ENCODE measurements at places on chromosomes 2 and 18. TPM values are rescaled to one million over a fixed set of nuclear protein-coding genes. Genes with fewer than 3 reads are reported as not detected.
A peak's percentile ranks its signal among the peaks of the same experiment; 100 is the strongest.

DNA sequence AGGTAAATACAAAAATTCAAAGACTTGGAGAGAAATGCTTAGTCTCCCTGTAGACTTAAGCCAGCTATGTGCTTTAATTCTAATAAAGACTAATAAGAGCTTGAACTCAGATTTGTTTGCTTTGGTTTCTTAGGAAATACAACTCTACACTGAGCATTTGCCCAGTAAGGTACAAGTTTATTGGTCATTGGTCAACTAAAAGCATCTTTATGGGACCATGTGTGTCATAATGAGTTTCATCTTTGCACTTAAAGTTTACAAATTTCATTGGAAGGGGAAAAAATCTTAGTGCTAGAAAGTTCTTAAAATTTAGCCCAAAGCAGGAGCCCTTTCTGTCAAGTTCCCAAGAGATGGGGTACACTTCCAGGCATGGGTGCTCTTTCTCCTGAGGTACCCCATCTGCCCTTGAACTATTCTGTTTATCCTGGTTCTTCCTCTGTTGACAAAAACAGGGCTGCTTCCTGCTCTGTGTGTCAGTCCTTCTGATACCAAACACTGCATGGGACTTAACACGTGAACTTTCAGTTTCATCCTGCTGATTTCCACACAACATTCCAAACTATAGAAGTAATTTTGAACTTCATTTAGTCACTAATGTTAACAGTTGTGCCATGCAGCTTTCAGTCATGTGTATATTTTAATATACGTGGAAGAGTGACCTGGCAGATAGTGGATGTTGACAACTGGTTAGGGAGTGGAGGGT, 200.2 kb downstream of the TPGS2 start:
- peak; percentile 32 for DNase-seq

- DNase-seq = no peak
Measured at GRCh38 chr2:135187270-135187669, 135.2 kb downstream of the RAB3GAP1 start.

The METTL5 gene
- total RNA-seq = 55.3 TPM

DNA sequence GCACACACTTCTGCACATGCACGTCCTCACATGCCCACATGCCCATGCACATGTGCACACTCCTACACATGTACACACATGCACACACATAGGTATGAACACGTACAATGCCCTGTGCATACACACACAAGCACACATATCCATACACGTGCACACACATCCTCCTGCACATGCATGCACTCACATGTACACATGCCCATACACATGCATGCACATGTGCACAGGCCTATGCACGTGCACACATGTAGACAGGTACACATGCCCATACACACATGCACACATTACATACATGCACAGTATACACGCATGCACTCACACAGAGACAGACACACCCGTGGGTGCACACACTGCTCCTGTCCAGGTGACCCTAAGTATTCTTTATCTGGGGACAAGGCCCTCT, 34.3 kb downstream of the GPC1 start:
- DNase-seq = no peak

DNA sequence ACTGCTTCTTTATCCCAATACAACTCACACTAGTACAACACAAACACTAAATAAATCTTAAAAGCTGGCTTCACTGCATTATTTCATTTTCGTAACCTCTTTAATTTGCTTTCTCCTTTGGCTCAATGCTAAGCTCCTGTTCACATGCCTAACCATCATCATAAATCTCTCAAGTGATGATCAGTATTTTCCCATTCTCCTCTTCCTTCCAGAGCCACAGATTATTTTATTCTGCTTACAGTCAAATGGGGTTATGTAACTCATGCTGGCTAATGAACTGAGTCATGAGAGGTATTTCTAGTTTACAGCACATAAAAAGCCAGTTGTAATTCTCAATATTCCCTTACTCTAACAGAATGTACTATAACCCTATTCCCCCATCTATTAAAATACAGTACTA, 350.4 kb upstream of the ZC3H15 start:
- DNase-seq = peak; percentile 28

- no peak for DNase-seq
Measured at GRCh38 chr2:205427112-205427511, 255.2 kb upstream of the NRP2 start.

DNA sequence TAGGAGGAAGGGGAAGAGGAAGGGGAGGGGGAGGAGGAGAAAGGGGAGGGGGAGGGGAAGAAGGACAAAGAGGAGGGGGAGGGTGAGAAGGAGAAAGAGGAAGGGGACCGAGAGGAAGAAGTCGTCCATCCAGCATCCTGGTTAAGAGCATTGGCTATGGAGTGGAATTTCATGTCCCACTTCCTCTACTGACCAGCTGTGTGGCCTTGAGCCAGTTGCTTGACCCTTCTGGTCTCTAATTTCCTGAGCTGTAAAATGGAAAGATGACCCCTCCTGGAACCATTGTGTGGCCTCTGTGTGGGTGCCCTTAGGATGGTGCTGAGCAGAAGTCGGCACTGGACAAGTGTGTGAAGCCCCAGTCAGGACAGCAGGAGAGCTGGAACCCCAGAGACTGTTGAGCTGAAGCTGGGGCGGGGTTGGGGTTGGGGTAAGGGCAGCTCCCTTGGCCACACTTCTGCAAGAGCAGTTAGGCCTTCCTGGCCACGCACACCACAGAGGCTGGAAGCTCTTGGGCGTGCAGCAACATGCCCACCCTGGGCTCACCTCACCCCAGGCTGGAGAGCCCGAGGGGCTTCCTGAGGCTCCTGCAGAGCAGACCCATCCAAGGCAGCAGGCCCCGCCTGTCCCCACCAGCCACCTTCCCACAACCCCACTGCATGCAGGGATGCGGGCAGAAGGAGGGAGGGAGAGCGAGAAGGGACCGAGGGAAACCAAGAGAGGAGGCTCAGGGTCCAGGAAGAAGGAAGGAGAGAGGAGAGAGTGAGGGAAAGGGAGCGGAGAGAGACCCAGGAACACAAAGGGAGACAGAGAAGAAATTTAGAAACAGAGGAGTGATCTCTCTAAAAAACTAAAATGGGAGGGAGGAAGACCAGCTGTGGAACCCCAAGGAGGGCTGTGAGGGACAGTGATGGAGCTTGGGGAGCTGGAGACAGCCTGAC, 16.2 kb downstream of the ADRA2B start:
- DNase-seq = no peak

The VIT gene
- total RNA-seq = 0.52 TPM

GRCh38 chr2:108970369-108970768, 18.7 kb downstream of the EDAR start:
- no peak for DNase-seq

- no peak for DNase-seq
Measured at GRCh38 chr18:62196079-62196478, 9.0 kb downstream of the RELCH start.

DNA sequence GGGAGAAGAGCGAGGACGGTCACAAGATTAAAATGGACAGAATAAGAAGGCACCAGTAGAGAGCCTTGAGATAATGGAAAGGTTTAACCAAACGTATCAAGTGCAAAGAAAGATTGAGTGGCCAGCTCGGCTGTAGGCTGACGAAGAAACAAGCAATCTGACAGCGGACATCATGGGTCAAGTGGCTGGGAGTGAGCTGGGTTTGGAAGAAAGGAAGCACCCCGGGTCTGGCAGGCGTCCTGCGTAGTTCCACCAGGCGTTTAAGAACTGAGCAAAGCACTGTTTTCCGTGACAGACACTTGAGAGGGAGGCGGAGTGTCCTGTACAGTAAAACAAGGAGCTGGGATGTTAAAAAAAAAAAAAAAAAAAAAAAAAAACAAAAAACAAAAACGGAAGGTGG, 27.1 kb downstream of the DAPL1 start:
- no peak for DNase-seq

GRCh38 chr18:73283032-73283431, 415.2 kb upstream of the NETO1 start:
- peak; percentile 35 for DNase-seq

- peak; percentile 95 for DNase-seq
Measured at GRCh38 chr18:22223254-22223964, 54.0 kb downstream of the GATA6 start.

GRCh38 chr2:170928036-170928823, 823 bp upstream of the GORASP2 start:
- peak; percentile 54 for DNase-seq

GRCh38 chr18:79856119-79857007, 58.6 kb downstream of the KCNG2 start:
- DNase-seq = peak; percentile 4

- DNase-seq = no peak
Measured at GRCh38 chr2:144140891-144141290, 379.0 kb downstream of the ZEB2 start.

DNA sequence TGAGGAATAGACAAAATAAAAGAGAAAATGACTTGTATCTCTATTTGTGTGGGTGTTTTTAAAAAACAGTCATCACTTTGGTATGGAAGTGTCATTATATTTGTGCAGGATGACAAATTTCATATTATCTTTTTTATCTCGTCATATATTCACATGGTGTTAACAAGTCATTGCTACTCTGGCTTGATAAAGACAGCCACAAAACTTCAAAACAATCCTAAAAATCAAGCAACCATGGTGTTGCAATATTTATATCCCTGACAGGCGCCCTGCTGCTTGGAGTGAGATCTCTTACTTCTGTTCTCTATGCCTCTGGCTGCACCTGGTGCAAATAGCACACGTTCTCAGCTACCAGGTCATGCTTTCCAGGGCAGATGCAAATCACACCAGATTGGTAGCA, 278.0 kb upstream of the EPHA4 start:
- no peak for DNase-seq

The APLF gene
- 8.5 TPM for total RNA-seq
